Temporal lobe (tissue), 4 donors: ENCODE measurements at places on chromosomes 4 and X. TPM values are rescaled to one million over a fixed set of nuclear protein-coding genes. Genes with fewer than 3 reads are reported as not detected.

PAGE2 gene
- total RNA-seq: not detected

TSPAN7 gene
- total RNA-seq: 73.5 TPM

NSUN7 gene
- total RNA-seq: 6.9 TPM

MAGIX gene
- 1.5 TPM for total RNA-seq

MSANTD1 gene
- total RNA-seq: 3.4 TPM

AADAT gene
- total RNA-seq: 30.5 TPM

GLUD2 gene
- 0.49 TPM for total RNA-seq

FAM9C gene
- total RNA-seq: under 0.01 TPM

SERTM2 gene
- under 0.01 TPM for total RNA-seq

BMPR1B gene
- 5.9 TPM for total RNA-seq

FATE1 gene
- not detected for total RNA-seq

CXCL1 gene
- total RNA-seq: 1.5 TPM

RIBC1 gene
- 0.74 TPM for total RNA-seq

TRPC5OS gene
- total RNA-seq: not detected

BRS3 gene
- total RNA-seq: 0.49 TPM

ASMTL gene
- total RNA-seq: 10.1 TPM
